Spinal cord (tissue), 10 donors: ENCODE measurements at places on chromosomes 11 and 22. TPM values are rescaled to one million over a fixed set of nuclear protein-coding genes. Genes with fewer than 3 reads are reported as not detected.

The DERL3 gene
- total RNA-seq: 0.50 TPM

The BTG4 gene
- total RNA-seq: not detected

The AMOTL1 gene
- 60.6 TPM for total RNA-seq

The CRACR2B gene
- 2.4 TPM for total RNA-seq

The OR52A1 gene
- total RNA-seq: not detected

The POU2AF2 gene
- total RNA-seq: not detected

The CECR2 gene
- total RNA-seq: 7.4 TPM

The OR51Q1 gene
- total RNA-seq: not detected

The MUC6 gene
- not detected for total RNA-seq

The OSBP2 gene
- 20.7 TPM for total RNA-seq

The HEPACAM gene
- total RNA-seq: 62.8 TPM
